ENCODE measurements at places on chromosomes 3 and 15.

DNA sequence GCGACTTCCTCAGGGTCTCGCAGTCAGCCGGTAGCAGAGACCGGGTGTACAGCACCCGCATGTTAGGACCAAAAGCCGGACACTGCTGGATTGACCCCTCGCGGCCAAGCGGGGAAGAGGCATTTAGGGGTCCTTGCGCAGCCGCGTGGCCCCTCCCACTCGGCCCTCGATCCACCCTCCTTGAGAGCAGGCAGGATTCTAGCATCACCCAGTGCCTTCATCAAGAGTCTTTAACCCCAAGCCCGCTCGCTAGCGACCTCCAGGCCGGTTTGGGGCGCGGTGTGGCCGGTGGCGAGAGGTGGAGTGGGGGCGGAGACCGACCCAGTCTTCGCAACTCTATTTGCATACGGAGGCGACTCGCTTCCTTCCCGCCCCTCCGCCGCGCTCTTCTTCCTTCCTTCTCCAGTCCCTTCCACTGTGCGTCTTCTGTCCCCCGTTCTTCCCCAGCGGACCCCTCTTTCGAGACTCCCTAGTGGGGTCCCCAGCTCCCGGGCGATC lies at the start of gene ST6GAL1:
ST6GAL1 (plus strand) TSS at position 384 of the 498 bp plus-strand sequence. CDS start 112,178 bp downstream, outside the sequence.
- DNase-seq = peak; percentile 69

DNA sequence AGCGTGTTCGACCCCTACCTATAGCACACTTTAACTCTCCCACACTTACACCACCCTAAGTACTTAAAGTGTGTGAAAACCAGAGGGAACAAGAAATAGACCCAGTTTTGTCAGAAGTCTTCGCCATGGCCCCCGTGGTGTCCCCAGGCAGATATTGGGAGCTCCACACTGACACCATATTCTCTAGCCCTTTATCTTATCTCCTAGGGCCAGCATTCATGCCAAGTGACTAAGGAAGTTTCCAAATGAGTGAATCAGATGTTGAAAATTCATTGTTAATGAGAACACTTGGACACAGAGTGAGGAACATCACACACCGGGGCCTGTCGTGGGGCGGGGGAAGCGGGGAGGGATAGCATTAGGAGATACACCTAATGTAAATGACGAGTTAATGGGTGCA lies 31.8 kb downstream of the P3H2 start:
- DNase-seq = no peak

DNA sequence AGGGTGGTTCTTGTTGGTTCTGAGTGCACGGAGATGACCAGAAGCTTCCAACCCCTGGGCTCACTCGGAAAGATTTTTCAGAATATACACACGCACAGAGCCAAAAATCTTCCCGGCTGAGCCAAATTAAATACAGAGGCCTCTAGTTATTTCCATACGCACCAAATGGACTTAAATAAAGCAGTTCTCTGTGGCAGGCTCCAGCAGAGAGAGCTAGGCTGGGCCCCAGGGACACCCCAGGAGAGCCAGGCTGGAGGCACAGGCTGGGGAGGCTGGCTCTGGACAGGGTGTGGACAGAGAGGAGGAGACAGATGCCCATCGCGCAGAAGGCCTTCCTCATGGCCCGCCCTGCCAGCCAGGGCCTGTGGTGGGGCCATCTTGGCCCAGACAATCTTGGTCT lies 115.9 kb downstream of the IQSEC1 start:
- no peak for DNase-seq

GRCh38 chr15:48696627-48697312 lies 51.3 kb upstream of the FBN1 start:
- DNase-seq = no peak

GRCh38 chr15:65832549-65833364 lies 36.5 kb upstream of the RAB11A start:
- DNase-seq = peak; percentile 83

DNA sequence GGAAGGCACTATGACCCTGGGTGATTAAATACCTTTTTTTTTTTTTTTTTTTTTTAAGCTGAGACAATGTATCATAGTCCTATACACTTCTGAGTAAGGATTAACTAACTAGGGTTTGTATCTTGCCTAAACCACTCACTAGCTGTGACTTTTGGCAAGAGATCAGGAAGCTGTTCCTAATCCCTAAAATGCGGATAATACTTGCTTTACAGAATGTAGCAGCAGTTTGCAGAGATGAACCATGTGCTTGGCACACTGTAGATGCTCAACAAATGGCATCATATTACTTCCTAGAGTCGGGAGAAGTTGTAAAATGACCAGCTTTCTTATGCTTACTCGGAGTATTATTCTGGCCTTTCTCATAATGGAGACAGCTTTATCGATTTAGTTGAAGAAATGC lies 25.6 kb upstream of the PYGO1 start:
- DNase-seq = no peak

DNA sequence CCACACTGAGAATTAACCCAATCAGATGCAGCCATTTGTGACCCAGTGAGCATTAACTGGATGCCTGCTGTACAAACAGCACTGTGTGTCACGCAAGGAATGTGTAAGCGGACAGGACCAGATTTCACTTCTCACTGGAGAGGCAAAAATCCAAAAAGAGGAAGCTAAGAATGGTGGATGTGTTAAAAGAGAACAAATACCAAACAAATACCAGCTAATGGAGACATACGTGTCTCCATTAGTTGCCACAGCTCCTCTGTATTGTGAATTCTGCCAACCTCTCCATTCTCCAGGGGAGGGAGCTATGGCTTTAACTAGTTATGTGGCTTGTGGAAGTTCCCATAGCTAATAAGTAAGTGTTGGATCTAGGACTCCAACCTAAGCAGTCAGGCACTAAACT lies 2.6 kb downstream of the LTF start:
- peak; percentile 65 for DNase-seq

DNA sequence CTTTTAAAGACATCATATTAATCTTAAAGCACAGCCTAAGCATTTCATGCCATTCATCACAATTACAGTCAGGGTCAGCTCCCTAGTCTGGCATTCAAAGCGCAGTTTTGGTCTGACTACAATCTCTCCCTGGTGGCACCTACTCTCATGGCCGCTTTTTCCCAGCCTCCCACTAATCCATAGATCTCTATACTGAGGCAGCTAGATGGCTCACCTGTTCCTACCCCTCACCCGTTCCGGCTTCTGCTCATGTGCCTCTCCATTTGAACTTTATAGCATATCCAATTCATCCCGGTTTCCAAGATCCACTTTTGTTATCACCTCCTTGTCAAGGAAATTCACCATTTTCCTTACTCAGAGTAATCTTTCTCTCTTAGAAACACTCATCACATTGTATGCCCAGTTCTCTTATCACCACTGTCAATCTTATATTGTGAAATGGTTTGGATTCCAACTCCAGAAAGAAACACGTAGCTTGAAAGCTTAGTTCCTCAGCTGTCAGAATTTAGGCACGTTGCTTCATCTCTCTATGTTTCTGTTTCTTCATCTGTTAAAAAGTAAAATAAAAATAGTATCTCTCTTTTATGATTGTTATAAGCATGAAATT lies 220.0 kb upstream of the UBE2E2 start:
- DNase-seq = no peak

- DNase-seq = no peak
Measured at GRCh38 chr3:16929311-16929710, 44.6 kb downstream of the PLCL2 start.

DNA sequence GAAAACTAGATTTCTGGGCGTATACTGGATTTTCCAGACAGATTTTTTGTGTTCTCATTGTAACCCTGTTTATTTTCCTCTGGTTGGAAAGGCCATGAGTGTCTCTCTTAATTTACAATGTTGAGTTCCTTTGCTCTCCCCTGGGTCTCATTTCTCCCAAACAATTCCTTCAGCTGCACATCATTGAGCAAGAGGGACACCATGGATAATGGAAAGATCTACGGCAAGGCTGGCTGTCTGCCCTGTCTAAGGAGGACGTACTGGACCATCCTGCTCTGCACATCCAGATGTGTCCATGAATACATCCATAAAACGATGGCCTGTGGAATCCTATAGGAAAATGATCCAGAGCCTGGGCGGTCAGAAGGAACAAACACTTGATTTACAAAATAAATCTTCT lies 258.1 kb upstream of the MCTP2 start:
- no peak for DNase-seq

DNA sequence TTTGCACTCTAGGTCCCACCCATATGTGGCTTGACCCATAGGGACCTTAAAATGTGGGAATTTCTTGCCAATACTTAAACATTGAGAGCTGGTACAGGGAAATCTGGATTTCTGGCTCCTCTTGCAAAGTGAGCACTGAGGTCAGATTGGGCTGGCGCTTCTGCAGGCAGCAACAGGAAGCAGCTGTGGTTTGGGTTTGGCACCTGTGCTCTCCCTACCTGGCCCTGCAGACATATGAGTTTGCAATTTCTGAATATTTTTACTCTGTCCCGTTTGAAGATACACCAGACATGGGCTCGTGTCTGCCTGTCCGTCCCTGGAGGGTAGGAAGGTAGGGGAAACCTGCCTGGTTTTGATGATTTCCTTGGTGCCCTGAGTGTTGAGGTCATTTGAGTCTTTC lies 74.8 kb upstream of the SEC13 start:
- DNase-seq = no peak

DNA sequence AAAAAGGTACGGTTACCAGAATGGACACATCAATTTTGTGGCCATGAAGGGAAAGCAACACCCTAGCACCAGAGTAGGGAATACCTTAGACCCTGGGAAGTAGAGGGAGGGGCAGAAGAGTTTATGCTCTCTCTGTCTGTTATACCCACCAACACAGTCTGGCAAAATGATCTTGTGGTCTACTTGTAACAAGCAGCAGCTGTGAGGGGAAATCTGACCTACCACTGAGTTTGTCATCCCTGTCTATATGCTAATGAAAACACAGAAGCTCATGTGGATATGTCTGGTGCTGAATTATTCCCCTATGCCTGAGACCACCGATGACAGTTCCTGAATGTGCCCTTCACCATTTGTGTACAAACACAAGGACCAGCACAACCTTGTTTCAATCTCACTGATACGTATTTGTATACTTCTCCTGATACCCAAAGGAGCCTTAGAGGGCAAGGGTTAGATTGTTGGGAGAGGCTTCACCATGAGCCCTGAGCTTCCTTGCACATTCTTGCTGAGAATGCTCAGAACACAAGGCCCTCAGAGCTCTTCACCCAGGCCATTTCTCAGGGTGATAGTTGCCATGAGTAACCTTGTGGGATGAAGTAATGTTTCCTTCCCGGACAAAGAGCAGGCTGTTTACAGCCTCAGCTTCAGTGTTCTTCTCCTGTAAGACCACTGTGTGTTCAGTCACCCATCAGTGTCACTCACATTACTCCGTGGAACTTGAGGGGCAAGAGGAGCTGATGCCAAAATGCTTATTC lies 24.7 kb upstream of the ZNF639 start:
- DNase-seq = no peak

- DNase-seq = no peak
Measured at GRCh38 chr3:29333576-29333975, 52.7 kb downstream of the RBMS3 start.

GRCh38 chr3:71854096-71854495 lies 69.1 kb upstream of the PROK2 start:
- DNase-seq = no peak

GRCh38 chr15:67504796-67505195 lies 16.1 kb upstream of the C15orf61 start:
- no peak for DNase-seq

DNA sequence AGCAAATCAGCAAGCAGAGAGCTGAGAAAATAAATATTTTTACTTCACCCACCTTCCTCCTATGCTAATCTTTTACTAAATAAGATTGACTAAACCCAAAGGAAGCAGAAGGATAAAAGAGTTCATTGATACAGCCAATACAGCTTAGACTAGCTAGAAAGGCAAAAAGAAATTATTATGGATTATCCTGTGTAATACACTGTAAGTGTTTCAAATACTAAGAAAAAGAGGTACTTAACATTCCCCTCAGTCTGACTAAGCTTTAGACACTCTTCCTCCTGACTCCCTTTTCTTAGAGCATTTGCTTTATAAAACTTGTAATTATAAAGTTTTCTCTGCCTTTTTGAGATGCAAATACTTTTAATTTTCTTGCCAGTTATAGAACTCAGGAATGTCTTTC lies 848.9 kb upstream of the CADM2 start:
- DNase-seq = no peak

GRCh38 chr3:100606894-100607512 lies 2.4 kb upstream of the ADGRG7 start:
- DNase-seq = no peak

DNA sequence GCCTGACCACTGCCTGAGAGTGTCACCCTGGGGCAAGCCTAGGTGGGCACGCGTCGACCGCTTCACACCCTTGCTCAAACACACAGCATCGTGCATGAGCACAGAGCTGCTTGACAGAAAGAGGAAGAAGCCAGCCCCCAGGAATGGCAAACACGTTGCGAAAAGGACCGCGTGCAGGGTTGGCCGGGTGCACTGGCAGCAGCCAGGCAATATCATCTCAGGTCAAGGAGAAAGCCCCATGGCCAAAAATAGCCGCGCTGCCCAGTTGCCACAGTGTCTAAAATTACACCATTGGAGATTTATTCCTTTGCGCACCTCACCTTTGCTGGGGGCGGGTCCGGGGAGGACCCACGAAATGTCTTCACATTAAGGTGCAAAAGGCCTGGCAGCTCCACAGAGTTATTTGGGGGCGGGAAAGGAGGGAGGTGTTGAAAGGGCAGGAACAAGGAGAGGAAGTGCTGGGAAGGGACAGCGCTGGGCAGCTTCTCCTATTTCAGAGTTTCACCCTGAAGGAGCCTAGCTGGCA lies 44.7 kb upstream of the NR2F2 start:
- no peak for DNase-seq

GRCh38 chr3:175208326-175208725 lies 349.2 kb downstream of the NAALADL2 start:
- no peak for DNase-seq

DNA sequence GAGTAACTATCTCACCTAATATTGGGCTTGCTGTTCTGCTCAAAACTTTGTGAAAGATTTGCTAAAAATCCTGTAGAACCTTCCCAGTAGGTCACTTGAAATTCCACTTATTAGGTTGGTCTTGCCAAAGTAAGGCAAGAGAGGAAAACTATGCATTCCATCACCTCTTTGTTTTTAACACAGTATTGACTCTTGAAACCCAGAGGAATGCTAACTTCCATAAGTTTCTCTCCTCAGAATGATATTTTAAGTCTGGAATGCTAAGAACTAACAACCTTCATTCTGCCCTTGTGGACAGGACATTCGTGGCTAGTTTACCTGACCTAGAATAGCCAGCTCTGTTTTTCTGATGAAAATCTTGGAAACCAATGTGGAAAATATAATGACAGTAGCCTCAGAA lies 154.5 kb downstream of the TMCO5A start:
- no peak for DNase-seq
